ENCODE measurements at places on chromosomes 13 and 19.

GRCh38 chr13:32261567-32261966, 53.6 kb downstream of the ZAR1L start:
- no peak for DNase-seq

DNA sequence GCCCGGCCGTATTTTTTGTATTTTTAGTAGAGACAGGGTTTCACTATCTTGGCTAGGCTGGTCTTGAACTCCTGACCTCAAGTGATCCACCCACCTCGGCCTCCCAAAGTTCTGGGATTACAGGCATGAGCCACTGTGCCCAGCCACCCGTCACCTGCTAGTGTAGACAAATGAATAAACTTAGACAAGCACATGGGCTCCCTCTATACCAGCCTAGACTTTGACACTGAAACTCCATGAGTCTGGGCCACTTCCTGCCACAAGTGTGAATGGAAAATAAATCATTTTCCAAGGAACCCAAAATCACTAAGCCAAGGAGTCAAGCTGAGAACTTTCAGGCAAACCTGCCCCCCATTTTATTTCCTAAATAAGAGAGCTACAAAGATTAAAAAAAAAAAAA, 27.0 kb upstream of the TPT1 start:
- peak; percentile 60 for DNase-seq

DNA sequence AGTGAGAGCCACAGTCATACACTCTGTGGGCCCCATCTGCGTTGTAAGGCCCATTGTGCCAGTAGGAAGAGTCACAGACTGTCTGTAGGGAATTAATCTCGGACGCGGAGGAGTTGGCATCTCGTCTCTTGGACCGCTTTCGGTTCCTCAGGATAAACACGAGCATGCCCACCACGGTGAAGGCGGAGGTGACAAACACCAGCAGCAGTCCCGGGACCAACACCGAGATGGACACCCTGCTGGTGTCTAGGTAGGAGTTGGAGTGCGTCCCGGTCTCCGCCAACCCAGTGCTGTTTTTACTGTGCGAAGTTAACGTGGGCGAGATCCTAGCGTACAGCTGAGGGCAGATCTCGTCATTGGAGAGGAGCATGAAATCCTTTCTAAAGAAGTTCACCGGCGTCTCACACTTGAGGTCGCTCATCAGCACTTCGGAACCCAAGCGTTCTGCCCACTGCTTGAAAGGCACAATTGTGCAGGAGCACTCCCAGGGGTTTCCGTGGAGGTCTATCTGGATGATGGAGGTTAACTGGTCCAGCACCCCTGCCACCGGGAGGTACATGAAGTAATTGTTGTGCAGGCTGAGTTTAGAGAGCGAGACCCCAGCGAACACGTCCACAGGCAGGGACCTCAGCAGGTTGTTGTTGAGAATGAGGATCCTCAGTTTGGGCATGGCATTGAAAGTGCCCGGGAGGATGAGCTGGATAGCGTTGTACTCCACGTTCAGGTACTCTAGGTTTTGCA, 2.7 kb downstream of the SLITRK1 start:
- no peak for DNase-seq

DNA sequence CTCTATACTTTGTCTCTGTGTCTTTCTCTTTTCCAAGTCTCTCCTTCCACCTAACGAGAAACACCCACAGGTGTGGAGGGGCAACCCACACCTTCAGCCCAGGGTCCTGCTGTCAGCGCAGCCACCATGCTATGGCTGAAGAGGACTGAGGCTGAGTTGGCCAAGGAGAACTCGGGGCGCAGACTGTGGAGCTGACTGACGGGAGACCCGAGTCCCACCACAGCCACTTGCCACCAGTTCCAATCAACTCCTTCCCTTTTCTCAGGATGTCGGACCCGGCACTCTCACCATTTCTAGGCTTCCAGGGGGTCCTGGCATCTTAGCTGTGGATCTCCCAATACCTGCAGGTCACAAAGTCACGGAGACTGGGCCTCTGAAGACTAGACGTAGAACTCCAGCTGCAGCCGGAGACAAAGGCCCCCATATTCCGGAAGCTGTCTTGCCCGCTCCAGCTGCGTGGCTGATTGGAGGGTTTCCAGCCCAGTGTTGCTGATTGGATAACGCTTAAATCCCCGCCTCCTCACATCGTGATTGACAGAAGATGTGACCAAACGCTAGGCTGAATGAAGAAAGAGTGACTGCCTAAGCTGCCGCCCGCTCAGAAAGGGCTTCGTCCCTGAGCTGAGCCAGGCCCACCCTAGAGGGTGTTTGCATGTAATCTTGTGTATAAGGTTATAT, 63.6 kb downstream of the ZNF429 start:
- peak; percentile 86 for DNase-seq

GRCh38 chr19:12828494-12828893, 5.9 kb downstream of the RTBDN start:
- DNase-seq, result no peak

GRCh38 chr13:114132419-114133121, at the start of gene RASA3:
TSS of gene RASA3 (minus strand) at chr13:114132623. CDS start at chr13:114132489, 134 bp downstream.
- DNase-seq, result peak; percentile 67

DNA sequence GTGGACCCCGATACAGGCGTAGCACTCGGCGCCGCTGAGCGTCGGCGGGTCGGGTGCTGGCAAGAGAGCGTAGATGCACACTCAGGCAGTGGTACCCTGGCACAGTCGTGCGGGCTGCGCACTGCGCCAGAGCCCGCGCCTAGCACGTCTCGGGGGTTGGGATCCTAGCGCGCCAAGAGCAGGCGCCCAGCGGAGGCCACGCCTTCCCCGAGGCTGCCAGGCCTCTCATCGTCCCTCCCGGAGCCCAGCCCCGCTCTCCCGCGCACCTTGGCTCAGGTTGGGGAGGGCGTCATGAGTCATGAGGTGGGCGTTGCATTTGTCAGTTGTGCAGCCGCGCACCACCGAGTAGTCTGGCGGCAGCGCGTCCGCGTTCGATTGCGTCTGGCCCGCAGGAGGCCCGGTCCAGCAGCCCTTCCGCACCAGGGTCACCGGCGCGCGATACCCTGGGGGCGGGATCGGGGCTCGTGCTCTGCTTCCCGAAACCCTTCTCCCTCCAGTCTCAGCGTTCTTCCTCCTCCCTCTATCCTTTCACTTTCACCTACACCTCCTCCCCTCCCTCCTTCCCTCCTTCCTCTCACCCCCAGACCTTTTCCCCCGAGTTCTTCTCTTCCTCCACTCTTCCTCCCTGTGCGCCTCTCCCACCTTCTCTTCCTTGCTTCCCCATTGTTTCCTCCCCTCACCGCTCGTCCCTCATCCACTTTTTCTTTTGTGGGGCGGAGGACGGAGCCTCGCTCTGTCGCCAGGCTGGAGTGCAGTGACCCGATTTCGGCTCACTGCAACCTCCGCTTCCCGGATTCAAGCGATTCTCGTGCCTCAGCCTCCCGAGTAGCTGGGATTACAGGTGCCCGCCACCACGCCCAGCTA, 3.5 kb downstream of the LYPD5 start:
- DNase-seq, result no peak

DNA sequence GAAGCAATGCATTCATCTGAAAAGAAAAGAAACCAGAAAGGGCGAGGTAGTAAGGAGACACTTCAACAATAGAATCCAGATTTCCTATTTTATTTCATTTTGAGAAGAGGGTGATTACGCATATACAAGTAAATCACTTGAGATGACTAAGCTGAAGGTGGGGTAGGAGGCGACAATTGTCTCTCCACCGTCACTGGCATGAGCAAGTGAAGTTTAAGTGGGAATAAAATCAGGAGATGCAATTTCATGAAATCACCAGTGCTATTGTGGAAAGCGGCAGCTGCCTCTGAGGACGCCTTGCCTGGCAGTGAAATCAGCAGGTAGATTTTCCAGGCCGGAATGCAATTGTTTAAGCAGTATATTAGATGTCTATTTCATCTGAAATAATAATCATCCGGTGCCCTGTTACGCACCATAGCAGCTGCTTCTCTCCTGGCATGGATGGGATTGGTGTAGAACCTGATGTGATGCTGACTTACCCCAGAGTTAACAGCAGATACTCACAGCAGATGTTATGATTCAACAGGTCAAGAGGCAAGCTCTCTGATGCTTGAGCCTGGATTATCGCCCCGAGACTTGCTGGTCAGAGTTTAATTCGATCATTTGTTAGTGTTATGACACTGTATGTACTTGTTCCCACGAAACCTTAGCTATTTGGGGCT, 64.3 kb downstream of the RASL11A start:
- DNase-seq, result no peak

GRCh38 chr13:86201477-86201876, 402.3 kb upstream of the SLITRK6 start:
- no peak for DNase-seq

DNA sequence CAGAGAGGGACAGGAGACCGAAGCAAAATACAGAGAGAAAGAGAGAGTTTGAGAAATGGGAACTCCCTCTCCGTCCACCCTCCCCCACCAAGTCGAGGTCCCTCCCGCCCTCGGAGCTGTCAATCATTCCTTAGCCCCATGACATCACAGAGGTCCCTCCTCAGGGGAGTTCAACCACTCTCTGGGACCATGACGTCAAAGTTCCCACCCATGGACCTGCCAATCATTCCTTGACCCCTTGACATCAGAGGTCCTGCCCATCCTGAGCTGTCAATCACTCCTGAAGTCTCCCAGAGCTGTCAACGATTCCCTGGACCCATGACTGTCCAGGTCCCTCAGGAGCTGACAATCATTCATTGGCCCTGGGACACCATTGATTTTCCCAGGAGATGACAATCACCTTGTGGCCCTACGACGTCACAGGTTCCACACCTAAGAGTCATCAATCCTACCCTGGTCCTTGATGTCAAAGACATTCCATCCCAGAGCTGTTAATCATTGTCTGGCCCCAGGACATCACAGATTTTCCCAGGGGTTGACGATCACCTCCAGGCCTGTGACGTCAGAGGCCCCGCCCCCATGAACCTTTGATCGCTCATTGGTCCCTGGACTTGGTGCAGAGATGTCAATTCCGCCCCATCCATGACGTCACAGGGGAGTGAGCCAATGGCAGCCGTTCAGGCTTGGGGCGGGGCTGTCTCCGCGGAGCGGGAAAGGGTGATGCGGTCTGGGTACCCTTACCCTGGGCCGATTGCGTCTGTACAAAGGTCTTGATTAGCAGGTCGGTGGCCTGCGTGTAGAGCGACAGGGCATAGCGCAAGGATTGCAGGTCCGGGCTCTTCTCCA, 61.7 kb downstream of the COLGALT1 start:
- no peak for DNase-seq

DNA sequence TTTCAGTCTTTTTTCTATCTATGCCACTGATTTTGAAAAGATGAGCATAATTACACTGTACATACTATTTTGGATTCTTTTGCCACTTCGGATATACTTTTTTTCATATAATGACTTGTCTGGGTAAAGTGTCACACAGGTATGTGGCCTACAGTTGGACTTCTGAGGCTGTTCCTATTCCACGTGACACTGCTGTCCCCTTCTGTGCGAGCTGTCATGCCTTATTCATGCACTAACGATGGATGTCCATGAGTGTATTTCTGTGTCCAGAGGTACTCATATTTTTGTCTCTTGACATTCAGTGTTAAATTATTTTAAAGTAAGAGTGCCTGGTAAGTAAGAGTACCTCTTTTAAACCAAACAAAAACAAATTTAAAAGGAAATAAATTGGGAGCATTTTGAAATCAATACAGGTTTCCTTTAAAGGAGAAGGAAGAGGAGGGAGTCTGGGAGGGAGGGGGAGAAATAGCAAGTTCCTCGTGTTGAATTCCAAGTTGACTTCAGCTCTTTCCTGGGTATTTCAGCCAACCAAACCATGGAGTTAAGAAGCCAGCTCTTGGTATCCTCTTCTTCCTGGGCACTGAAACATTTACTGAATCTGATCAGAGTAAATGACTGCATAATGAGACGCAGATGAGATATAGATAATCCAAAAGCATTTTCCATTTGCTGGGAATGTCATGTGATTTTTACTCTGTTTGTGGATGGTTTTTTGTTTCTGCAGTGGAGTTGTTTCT, 61.3 kb downstream of the TNFRSF19 start:
- no peak for DNase-seq

DNA sequence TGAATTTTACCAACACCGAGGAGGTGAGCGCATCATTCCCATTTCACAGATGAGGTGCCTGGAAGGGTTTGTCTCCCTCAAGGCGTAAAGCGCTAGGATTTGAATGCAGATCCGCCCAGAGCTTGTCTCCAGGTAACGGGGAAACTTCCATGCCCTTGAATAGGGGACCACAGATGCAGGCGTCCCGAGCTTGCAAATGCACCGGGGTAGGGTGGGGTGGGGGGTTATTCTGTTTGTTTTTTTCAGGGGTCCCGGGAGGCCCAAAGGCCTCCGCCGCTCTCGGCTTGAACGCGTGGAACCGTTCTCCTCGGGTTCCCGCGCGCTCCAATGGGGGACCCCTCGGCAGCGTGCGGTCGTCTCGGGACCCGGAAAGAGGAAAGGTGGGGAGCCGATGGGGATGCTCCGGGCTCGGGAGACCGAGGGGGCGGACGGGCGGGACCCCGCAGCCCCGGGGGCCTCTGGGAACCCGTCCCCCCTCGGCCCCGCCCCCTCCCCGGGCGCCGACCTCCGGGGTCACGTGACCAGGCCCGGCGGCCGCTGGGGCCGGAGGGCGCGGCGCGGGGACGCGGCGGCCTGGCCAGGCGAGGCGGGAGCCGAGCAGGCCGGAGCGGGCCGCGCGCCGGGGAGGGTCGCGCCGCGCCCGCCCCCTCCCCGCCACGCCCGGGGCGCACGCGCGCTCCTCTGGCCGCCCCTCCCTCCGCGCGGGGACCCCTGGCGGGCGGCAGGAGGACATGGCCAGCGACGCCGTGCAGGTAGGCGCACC, at the start of gene PKN1:
PKN1 (plus strand) TSS at position 516 of the 763 bp plus-strand sequence; CDS start at position 732, 216 bp downstream.
- DNase-seq, result peak; percentile 55

GRCh38 chr19:956766-957440, 27.2 kb upstream of the WDR18 start:
- no peak for DNase-seq

- peak; percentile 59 for DNase-seq
Measured at GRCh38 chr19:1079566-1080111, 12.7 kb downstream of the ARHGAP45 start.

DNA sequence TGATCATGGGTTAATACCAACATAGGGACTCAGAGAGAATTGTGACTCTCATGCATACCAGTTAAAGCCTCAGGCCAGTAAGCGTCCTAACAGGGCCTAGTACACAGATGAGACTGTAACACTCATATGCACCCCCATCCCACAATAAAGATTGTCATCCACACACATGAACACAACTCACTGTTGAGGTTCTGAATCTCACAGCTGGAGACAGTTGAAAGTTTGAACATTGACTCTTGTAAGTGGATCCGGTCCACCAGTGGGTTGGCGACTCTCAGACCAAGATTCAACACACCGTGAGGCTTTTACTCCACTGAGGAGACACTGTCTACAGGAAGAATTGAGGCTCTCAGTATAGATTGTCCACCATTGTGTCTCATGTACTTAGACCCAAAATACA, 88.1 kb downstream of the ZNF429 start:
- no peak for DNase-seq

GRCh38 chr13:30830638-30830965, 75.5 kb upstream of the MEDAG start:
- DNase-seq, result no peak

Measured in CD4-positive, alpha-beta memory T cell (primary cell).